Right lung (tissue), 10 donors: ENCODE measurements at places on chromosomes 3 and 15. TPM values are rescaled to one million over a fixed set of nuclear protein-coding genes. Genes with fewer than 3 reads are reported as not detected.

The GOLGA6L4 gene
- 23.1 TPM for polyA plus RNA-seq

The ECE2 gene
- polyA plus RNA-seq = not detected

DNA sequence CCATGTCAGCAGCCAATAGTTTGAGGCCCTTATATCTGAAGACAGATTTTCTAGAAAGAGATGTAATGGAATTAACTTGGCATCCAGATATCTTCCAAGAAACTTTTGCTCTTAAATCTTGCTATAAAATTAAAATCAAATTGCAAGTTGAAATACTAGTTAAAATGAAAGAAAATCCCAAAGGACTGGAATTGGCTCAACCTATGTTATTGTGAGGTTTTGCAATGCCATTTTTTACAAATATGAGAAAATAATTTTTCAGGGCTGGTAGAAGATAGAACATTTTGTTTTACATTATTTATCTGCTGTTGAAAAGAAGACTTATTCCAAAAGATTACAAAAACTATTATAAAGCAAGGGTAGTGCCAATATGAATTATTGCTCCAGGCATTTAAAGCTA, 92.2 kb upstream of the AGTR1 start:
- DNase-seq = no peak

DNA sequence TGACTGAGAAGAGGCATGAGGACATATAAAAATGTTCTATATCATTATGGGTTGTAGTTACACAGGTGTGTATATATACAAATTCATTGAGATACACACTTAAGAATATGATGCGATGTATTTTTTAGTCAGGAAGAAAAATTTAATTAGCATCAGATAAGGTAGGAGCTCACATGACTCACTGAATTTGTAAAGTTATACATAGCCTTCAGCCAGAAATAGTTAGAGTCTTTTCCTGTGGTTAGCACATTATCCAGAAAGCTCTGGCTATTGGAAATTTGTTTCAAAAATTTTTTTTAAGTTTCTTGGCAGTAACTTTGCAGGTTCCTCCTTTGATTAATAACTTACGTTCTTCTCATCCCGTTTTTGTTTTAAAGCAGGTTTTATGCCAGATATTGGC, 88.6 kb downstream of the STT3B start:
- DNase-seq = no peak

The DAZL gene
- polyA plus RNA-seq = 0.07 TPM

GRCh38 chr3:140187656-140188221, 252.8 kb downstream of the CLSTN2 start:
- no peak for DNase-seq

The HYAL3 gene
- polyA plus RNA-seq = 2.9 TPM

DNA sequence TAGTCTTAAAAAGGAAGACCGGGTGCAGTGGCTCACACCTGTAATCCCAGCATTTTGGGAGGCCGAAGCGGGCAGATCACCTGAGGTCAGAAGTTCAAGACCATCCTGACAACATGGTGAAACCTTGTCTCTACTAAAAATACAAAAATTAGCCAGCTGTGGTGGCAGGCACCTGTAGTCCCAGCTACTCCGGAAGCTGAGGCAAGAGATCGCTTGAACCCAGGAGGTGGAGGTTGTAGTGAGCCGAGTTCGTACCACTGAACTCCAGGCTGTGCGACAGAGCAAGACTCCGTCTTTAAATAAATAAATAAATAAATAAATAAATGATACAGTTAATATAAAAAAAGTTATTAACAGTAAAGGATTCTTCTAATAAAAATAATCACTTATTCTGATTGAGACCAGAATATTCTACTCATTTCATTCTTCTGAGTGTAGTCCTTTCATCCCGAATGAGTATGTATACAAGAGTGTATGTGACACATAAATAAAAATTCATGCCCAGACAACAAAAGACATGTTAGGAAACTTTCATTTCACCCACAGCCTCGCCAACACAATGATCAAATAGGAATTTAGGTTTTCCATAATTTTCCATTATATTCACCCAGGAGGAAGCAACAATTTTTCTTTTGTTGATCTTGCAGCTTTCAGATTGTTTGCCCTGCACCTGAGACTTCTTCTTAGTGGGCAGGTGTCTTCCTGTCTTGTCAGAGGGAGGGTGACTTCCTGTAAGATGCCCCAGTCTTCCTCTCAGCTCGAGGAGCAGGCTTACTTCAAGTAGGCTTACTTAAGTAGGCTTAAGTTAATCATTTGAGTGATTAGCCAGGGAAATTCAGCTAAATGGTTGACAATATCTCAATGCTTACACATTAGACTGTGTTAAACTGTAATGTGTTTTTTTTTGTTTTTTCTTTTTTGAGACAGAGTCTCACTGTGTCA, 7.8 kb upstream of the NUP210 start:
- DNase-seq = no peak

The KBTBD13 gene
- polyA plus RNA-seq = 0.96 TPM

GRCh38 chr3:8982509-8982908, 19.2 kb upstream of the RAD18 start:
- peak; percentile 58 for DNase-seq

The ROBO2 gene
- 66.1 TPM for polyA plus RNA-seq

DNA sequence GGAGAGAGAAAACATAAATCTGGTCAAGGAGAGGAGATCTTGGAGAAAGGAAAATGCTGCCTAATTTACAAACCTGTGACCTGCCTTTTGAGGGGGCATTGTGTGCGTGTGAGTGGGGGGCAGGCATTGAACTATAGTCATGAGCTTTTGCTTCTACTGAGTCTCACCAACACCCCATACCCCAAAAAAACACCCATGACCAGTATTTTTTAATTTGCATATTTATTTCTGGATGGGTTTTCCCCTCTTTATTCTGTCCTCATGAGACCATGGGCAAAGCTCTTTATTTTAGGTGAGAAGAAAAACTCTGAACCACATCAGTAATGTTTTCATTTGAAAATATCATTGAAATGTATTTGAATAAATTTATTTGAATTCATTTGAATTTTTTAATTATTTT, 20.6 kb downstream of the CD80 start:
- no peak for DNase-seq

DNA sequence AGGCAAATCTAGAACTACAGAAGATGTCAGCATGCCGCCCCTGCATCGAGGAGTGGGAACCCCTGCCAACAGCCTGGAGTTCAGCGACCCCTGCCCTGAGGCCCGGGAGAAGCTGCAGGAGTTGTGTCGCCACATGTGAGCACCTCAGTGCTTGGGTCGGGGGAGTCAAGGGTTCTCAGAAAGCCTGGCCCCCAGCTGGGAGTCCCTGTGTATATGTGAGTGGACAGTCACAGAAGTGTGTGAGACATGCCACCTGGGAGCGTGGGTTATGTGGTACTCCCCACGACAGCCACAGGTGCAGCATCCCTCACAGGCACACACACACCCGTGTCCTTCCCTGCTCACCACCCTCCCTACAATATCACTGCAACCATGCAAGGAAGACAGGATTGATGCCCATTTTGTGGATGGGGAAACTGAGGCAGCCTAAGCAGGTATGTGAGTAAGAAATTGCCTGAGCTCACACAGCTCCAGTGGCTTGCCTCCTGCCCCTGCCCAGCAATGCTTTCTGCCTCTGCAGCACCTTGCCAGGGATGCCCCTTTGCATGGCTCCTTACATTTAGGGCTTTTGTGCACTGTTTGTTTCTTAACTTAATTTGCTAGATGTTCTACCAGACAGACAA, 28.3 kb downstream of the C3orf20 start:
- DNase-seq = no peak

GRCh38 chr3:12303993-12304392, 15.1 kb downstream of the PPARG start:
- no peak for DNase-seq

- no peak for DNase-seq
Observed at GRCh38 chr3:3665546-3665945, 133.7 kb upstream of the LRRN1 start.

DNA sequence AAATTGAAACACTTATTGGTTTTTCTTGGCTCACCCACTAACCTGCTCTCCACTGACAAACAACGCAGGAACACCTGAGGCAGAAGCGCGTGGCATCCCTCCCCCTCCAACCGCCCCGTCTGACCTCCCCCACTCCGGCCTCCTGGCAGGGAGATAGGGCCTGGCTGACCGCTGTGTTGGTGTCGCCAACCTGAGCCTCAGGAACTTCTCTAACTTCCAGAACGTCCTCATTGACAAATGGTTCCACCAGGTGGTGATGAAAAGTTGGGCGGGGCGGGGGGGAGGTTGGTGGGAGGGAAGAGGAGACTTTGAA, 22.8 kb downstream of the IL17RD start:
- DNase-seq = no peak

The GHSR gene
- not detected for polyA plus RNA-seq
